ENCODE measurements at places on chromosomes 3 and 15.

GRCh38 chr3:51274052-51274451 is 111.0 kb upstream of the MANF start:
- no peak for DNase-seq

DNA sequence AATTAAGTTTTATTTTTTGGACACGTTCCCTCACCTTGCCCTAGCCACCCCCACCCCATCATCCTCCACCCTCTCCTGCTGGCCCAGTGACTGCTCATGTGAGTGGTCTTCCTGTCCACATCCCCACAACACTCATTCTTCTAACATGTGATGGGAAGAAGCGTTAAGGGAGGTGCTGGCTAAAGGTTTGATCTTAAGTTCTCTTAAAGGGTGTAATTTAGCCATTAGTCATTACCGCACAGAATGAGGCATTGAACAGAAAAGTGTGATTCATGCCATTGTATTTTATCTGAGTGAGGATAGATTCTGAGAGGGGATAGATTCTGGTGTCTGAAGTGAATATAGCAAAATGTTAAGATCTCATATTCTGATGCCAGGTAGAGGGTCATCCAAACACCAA is 272.9 kb upstream of the TPM1 start:
- DNase-seq: peak; percentile 60

DNA sequence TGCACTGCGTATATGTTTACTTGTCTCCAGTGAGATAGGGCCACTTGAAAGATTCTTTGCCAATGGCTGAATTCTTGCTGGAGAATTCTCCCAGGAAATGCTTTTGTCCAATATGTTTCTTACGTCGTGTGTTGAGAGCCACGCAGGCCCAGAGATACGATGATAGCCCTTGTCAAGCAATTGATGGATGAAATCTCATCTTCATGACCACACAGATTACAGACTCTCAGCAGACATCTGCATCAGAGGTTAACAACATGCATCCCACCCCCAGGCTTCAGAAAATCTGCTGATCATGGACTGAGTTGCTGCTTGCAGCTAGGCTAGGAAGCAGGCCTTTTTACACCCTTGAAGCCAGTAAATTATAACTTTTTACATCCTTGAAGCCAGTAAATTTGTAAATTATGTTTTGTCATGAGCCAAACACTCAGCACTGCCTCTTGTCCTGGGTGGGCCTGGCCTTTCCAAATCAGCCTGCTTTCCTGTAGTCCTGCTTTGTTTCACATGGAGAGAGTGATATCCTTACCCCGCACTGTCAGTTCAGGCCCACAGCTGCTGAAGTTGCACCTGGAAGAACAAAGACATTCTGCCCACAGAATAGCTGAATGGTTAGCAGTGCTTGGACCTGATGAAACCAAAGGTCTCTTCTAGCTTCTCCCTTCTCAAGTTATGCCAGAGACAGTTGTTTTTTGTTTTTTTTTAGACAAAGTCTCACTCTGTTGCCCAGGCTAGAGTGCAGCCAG is 84.4 kb downstream of the GPR156 start:
- DNase-seq: no peak

GRCh38 chr3:5136919-5137429 is 14.9 kb downstream of the ARL8B start:
- DNase-seq: peak; percentile 8

DNA sequence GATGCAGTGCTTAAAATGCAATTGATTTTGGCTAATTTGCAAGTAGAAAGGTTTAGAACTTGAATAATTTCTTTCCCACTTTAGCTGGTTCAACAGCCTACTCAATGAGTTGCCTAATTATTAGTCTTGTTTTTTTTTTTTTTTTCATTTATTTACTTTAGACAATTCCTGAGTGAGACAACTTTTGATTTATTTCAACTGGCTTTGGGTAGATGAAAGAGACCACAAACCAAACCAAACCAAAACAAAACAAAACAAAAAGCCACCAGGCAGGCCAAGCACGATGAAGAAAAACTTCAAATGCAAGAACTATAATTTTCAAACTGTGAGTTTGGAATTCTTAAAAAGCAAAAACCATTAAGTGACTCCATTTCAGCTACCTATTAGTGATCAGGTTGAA is 469.9 kb downstream of the GBE1 start:
- DNase-seq: no peak

DNA sequence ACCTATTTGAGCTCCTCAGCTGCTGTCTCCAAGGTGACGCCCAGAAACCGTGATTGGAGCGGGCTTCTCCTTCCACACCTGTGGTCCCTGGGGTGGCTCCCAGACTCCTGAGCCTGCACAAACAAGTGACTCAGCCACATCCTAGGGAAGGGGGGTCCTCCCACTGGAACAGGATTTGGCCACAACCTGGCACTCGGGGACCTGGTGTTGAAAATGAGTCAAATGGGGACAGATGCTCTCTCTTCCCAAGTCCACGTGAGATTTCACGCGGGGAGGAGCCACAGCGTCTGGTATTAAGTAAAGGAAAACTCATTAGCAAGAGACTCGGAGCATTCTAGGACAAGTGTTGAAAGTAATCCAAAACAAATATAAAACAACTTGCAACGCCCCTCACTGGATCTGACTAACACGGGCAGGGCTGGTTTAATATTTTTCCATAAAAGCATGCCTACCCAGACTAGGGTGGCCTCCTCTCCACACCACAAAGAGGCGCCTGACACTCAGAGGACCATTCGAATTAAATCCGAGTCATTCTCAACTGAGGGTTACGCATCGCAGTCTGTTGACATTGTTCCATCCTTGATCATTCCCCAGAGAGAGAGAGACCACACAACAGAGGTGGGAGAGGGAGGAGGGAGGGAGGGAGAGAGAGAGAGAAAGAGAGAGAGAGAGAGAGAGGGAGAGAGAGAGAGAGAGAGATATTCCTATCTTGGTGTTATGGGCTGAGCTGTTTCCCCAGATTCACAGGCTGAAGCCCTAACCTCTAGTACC is 74.4 kb downstream of the MGLL start:
- DNase-seq: peak; percentile 91

DNA sequence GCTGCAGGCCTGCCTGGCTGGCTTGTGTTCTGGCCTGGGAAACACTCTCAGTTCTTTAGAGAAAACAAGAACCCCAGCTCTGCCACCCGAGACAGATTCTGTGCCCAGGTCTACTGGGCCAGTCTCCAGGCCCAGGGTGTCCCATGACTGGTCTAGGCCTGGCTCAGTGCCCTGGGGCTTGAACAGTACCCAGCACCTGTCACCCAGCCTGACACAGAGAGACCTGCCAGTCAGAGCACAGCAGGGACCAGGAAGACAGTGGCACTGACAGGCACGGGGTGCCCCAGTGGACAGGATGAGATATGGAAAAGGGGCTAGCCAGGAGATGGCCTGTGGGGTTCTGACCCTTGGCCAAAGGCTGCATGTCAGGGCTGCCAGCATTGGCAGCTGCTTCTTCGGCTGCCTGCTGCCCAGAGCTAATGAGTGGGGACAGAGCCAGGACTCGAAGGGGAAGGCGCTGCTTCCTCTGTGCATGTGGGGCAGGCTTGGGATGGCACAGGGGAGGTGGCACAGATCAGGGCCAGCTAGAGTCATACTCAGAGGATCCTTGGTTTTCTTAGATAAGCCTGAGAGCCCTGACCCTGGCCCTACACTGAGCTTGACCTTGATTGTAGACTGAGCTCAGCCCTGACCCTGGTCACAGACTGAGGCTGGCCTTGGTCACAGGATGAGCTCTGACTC is 15.1 kb downstream of the CCDC33 start:
- DNase-seq: no peak

GRCh38 chr3:107323723-107324122 is 53.5 kb upstream of the CCDC54 start:
- no peak for DNase-seq

GRCh38 chr15:25969886-25970285 is 106.8 kb upstream of the ATP10A start:
- DNase-seq: no peak

Measured in AG20443 (cell line).